ENCODE measurements at places on chromosomes 1 and 21. TPM values are rescaled to one million over a fixed set of nuclear protein-coding genes. Genes with fewer than 3 reads are reported as not detected.

- DNase-seq: no peak
These were observed 3.0 kb downstream of the GPN2 start for GRCh38 chr1:26887125-26887524.

DNA sequence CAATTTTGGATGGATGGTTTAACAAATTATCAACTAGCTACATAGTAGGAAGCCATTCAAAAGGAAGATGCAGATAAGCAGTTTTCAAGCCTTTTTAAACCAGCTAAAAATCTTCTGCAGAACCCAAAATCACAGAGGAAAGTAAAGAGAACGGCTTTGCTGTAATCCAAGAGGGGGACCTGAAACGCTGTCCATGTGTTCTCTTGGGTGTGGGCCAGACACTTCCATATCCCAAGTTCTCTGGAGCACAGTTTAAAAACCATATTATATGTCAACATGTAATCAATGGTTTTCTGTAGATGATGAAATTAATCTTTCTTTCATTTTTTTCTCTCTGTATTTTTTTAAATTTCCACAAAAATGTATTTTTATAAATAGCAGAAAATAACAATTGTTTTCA lies 90.5 kb downstream of the SELENOF start:
- no peak for DNase-seq

GRCh38 chr1:186306533-186306932 lies 68.5 kb downstream of the TPR start:
- no peak for DNase-seq

KIAA1614 gene
- total RNA-seq: 5.7 TPM

DNA sequence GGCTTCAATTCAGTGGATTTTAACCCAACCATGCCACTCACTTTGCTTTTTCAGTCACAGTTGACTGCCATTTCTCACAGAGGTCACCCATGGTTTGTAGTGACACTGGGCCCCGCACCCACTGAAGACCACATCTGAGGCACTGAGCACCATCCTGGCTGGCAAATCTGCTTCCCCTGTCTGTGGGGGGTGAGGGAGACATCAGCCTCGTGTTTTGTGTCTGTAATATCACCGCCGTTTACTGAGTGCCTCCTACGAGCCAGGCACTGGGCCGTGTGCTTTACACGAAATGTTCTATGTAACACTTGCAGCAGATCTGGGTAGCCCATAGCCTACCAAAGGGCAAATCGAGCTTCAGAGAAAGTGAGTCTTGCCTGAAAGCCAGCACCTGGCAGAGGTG lies 161.8 kb downstream of the PGBD5 start:
- no peak for DNase-seq
